Activated naive CD4-positive, alpha-beta T cell treated with Interleukin-2 at 50 U/mL for 16 hours (primary cell): ENCODE measurements at places on chromosomes 1 and 21.

GRCh38 chr1:38779491-38779890 lies 80.1 kb downstream of the RRAGC start:
- DNase-seq, result no peak

DNA sequence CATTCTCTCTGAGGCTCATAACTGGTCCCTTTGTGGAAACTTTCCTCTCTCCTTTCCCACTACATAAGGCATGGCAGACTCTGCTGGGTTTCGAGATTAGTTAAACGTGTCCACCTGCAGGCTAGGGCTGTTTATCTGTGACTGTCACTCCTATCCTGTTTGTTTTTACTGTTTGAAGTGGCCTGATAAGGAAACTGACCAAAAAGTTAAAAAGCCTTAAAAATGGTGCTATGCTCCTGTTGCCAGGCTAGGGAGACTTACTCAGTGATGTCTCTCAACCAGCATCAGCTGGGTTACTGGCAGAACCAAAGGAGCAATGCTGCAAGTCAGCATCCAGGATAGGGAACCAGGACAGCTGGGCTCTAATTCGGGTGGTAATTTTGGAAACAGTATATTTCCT lies 3.9 kb downstream of the PIGV start:
- no peak for DNase-seq

DNA sequence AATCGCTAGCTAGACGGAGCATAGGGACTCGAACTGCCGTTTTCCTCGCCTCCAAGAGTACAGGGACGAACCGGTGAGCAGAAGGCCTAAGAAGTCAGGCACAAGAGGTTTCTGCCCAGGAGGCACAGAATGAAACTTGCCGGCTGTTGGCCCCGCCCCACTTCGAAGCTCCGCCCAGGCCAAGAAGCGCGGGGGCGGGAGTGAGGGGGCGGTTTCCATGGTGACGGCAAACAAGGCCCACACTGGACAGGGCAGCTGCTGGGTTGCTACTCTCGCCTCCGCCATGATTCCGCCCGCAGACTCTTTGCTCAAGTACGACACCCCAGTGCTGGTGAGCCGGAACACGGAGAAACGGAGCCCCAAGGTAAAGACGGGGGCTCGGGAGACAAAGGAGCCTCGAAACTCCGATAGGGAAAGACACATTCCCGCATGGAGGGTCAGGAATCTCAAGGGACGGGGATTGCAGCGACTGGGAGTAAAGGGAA lies at the start of gene DNALI1:
TSS of gene DNALI1 (plus strand) at position 229 of the 485 bp plus-strand sequence. CDS start at position 284, 55 bp downstream.
- DNase-seq, result no peak

- DNase-seq, result no peak
These were observed 5.1 kb upstream of the NAV1 start for GRCh38 chr1:201533836-201534235.

DNA sequence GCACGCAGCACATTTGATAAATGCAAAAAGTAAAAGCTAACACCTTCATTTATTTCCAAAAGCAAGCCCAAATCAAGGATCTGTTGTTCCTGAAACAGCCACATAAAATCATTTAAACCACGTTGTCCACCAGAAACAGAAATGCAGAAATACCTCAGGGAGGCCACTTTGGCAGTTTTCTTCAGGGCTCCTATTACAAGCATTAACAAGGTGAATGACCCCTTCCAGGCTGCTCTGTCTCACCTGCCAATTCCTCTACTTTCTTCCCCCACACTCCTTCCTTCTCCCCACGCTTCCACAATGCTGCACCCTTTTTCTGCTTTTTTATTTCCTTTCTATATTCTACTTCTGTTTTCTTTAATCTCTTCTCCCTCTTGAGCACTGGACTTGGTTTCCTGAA lies 55.0 kb upstream of the PTGFRN start:
- no peak for DNase-seq

DNA sequence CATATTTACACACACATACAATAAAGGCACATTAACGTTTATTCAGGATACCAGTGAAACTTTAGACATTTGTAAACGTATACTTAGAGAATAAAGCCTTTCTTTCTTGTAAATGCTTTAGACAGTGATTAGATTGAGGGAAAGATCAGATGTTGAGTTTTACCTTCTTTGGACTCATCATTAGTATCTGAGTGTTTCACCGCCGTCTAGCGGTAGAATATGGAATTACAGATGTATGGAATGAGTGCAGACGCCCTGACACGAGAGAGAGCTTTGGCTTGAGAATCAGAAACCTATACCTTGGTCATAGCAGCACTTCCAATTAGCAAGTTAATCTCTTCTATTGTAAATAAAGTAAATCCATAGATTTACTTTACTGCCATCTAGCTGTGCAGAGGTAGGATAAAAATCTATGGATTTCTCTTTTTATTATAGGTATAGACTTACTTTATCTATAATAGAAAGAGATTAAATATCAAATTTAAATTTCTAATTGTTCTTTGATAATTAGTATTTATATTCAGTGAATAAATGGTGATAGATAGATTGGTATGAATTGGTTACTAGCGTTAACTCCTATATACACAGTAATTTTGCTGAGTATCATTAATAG lies 12.6 kb downstream of the FLG2 start:
- peak; percentile 33 for DNase-seq

GRCh38 chr21:46555225-46555617 lies 49.7 kb downstream of the S100B start:
- no peak for DNase-seq

- DNase-seq, result no peak
These were observed 10.0 kb upstream of the RASSF5 start for GRCh38 chr1:206497363-206497762.

DNA sequence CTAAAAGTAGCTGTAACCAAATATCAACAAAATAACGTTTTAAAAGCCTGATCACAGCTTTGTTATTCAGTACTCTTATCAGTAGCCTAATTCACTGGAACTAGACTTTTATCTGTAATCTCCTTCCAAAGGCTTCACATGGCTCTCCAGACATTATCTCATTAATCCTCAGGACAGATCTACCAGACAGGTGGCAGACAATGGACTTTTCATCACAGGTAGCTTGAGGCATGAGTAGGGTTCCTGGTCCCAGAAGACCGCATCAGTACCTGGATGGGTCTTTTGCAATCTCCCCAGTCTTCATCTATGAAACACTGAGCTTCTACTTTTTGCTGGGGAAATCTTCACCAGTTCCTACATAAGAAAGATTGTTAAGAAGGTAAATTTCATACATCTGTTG lies 132.2 kb upstream of the FOXD3 start:
- no peak for DNase-seq

- no peak for DNase-seq
These were observed 28.2 kb upstream of the KLHDC7A start for GRCh38 chr1:18452550-18452949.

DNA sequence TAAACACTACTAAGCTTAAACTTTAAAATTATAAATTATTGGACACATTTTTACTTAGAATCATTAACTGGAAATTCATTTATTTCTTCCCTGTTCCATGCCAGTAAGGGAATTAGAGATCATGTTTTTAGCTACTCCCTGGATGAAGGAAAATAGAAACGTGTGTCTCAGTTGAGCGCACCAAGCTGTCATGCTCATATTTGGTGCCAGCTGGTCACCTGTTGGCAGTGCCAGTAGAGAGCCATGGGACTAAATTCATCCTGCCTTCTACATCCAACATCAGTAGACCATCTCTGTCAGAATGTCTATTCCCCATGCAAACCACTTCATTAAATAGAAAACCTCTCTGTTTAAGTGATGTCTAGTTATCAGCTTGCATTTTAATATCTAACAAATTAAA lies 17.4 kb upstream of the SLC22A15 start:
- DNase-seq, result no peak
